ENCODE measurements at places on chromosomes 4 and X.
A peak's percentile ranks its signal among the peaks of the same experiment; 100 is the strongest.

DNA sequence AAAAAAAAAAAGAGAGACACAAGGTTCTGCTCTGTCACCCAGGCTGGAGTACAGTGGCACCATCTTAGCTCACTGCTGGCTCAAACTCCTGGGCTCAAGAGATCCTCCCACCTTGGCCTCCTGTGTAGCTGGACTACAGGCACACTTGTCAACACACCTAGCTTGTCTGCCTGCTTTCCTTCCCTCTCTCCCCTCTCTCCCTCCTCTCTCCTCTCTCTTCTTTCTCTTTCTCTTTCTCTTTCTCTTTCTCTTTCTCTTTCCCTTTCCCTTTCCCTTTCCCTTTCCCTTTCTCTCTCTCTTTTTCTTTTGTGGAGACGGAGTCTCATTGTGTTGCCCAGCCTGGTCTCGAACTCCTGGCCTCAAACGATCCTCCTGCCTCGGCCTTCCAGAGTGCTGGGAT lies 132.1 kb downstream of the DIPK2B start:
- DNase-seq: no peak

- no peak for DNase-seq
These were observed 6.5 kb upstream of the NUDT6 start for GRCh38 chr4:122928930-122929329.

GRCh38 chrX:17521871-17522693 lies 147.1 kb downstream of the NHS start:
- no peak for DNase-seq

DNA sequence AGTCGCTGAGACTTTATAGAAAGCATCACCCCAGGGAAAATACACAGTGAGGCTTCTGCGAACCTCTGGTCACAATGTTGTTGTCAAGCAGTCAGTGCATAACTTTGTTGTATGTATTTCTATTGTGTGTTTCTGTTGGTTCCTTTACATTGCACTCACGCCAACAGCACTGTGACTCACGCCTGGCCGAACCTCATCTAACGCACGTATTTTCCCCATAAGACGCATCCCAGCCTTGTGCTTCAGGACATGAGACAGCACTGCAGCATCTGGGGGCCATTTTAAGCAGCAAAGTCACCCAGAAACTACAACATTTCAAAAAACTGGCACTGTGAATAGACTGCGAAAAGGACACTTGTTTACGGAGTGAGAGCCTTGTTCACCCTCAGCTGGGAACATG lies 30.6 kb downstream of the TBL1X start:
- no peak for DNase-seq

- no peak for DNase-seq
These were observed 156.1 kb downstream of the GPAT3 start for GRCh38 chr4:83692028-83692427.

DNA sequence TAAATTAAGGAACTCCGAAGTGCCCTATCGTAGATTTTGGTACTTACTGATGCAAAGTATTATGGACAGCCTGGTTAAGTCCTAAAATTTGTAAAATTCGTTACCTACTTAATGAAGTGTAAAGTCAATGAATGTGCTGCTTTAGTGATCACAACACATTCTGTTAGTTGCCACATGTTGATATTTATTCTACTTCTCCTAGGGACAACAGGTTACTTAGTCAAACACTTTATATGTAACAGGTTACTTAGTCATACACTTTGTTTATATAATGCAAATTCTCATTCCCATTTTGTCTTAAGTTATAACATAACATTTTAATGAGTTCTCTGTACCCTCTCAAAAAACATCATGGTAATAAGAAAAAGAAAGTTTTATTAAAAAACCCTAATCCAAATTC lies 643.0 kb upstream of the FTHL17 start:
- DNase-seq: no peak

DNA sequence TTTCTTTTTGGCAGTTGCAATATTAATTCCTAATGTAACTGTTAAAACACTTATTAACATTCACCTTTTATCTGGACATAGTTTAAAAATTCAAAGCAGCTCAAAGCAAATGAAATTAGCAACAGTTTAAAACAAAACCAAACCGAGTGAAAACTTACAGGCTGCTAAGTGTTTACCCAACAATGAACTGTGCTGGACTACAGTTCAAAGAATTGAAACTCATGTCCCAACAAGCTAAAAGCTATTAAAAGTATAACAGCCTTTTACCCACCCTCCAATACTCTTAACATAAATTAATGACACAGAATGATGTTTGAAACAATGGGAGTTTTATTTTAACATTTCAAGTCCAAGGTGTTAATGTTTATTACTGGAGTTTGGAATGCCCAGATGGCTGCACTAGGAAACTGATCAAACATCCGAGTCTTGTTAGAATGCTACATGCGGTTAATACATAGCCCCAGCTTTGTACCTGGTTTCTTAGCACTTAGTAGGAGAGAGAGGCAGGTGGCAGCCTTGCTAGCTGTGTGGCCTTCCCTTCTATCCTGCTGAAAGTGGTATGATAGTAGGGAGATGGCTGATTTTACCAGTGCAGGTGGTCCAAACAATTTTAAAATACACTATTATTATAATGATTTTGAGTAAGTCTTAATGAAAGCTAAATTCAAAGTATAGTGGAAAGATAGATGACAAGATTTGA lies 21.1 kb upstream of the FRYL start:
- no peak for DNase-seq

GRCh38 chrX:142998447-142999198 lies 27.1 kb upstream of the SPANXN4 start:
- DNase-seq: no peak

GRCh38 chr4:48130100-48130499 lies 4.0 kb downstream of the TXK start:
- DNase-seq: no peak

DNA sequence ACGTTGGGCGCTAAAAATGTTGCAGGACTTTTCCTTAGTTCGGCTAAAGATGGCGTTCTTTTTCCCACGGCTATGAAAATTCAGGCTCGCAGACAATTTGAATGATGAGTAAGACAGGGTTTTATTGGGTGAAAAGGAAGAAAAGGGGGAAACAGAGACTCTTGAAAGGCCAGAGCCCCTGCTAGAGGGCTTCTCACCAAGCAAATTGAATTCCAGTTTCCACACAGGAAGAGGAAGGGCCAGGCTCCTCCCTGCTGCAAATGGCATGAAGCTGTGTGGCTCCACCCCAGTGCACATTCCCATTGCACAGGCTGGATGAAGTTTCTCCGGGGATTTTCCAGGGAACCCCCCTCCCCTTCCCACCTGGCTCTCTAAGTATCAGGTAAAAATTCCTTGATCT lies 210.9 kb downstream of the KLHL4 start:
- no peak for DNase-seq

- DNase-seq: no peak
These were observed 152.7 kb upstream of the FAM241A start for GRCh38 chr4:111992351-111993168.

DNA sequence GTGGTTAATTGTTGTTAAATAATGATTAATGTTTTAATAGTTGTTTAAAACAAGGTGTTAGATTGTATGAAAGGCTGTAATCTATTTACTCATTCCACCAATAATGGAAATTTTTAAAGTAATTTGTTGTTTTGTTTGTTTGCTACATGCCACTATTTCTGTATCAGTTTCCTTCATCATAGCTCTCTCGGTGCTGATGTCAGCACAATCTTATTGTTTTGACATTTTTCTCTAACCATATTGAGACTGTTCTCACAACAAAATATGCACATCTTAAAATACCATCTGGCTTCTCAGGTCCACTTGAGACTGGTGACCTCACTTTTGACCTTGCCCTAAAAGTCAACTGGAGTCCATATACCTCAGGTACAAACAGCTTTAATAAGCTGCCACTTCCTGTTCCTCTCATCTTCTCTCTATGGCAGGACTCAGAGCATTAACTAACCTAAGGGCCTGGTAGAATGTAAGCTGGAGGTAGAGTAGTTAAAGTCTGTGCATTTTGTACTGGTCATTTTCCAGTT lies 1.0 kb upstream of the GUCY1B1 start:
- no peak for DNase-seq

GRCh38 chrX:22686138-22686541 lies 313.6 kb upstream of the DDX53 start:
- peak; percentile 35 for DNase-seq

DNA sequence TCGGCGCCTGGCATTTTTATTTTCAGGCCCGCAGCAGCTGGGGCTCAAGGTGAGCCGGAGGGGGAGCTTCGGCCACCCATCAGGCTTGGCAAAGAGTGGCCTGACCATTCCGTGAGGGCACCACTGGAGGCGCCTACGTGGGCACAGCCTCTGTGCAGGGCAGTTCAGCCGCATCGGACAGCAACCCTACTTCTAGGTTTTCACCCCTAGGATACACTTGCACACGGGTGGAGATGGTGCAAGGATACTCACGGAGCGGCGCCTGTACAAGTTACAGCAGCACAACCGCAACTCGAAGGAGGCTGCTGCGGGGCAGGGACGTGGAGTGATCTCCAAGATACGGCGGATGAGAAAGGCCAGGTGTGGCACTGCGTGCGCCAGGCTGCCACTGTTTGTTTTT lies 10.8 kb downstream of the HCFC1 start:
- DNase-seq: no peak
